ENCODE measurements at places on chromosomes 12 and 14.

- DNase-seq = no peak
These were observed 190.8 kb downstream of the TTC7B start for GRCh38 chr14:90625445-90625844.

DNA sequence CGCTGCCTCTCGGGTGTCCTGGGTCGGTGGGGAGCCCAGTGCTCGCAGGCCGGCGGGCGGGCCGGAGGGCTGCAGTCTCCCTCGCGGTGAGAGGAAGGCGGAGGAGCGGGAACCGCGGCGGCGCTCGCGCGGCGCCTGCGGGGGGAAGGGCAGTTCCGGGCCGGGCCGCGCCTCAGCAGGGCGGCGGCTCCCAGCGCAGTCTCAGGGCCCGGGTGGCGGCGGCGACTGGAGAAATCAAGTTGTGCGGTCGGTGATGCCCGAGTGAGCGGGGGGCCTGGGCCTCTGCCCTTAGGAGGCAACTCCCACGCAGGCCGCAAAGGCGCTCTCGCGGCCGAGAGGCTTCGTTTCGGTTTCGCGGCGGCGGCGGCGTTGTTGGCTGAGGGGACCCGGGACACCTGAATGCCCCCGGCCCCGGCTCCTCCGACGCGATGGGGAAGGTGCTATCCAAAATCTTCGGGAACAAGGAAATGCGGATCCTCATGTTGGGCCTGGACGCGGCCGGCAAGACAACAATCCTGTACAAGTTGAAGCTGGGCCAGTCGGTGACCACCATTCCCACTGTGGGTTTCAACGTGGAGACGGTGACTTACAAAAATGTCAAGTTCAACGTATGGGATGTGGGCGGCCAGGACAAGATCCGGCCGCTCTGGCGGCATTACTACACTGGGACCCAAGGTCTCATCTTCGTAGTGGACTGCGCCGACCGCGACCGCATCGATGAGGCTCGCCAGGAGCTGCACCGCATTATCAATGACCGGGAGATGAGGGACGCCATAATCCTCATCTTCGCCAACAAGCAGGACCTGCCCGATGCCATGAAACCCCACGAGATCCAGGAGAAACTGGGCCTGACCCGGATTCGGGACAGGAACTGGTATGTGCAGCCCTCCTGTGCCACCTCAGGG lies 679 bp downstream of the ARF6 start:
- DNase-seq = peak; percentile 57

- peak; percentile 67 for DNase-seq
These were observed 539 bp upstream of the HMGA2 start for GRCh38 chr12:65823513-65824375.

DNA sequence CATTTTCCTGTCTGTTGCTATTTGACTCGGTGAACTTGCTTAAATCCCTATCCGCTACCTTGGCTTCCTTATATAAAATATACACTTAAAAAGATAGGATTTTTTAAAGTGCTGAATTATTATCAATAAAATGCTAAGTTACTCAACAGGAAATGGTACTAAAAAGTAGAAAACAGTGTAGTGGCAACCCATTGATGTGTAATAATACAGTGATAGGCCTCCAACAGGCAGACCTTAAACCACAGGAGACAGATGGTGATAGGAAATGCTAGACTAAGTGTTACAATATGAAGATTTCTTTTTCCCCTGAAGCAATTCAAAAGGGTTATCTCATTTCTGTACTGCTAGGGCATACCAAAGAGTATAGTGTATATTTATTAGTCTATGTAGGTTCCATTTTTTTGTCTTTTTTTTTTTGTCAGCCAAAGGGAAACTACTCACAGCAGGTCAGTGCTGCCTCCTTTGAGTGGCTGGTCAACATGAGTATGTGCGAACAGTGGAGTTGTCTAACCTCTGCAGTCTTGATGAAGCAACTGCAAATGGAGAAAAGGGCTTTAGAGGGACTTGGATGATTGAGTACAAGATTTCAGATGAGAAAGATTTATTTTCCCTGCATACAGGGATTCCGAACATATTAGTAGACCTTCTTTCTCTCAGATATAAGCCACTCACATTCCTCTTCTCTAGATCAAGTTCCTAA lies 183.8 kb downstream of the ACSS3 start:
- peak; percentile 46 for DNase-seq

DNA sequence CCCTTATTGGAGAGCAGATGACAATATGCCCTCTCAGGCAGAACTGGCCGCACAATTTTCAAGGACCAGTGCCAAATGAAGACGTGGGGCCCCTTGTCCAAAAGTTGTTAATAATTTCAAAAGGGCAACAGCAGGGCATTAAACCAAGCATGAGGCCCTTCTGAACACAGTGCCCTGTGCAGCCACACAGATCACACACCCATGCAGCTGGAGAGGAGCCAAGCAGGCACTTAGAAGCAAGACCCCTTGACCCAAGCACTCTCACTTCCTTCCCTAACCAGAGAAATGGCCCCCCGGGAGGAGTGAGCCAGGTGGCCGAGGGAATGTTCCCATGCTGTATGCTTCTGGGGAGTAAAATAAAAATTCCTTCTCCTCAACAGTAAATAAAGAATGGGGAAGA lies 114.0 kb upstream of the TMPO start:
- DNase-seq = peak; percentile 41

GRCh38 chr12:112353393-112353792 lies 28.8 kb downstream of the HECTD4 start:
- DNase-seq = no peak

- peak; percentile 80 for DNase-seq
These were observed 24.8 kb downstream of the CLECL1 start for GRCh38 chr12:9707864-9708808.

- DNase-seq = no peak
These were observed 460.5 kb downstream of the TMEM121 start for GRCh38 chr14:105986894-105987284.

DNA sequence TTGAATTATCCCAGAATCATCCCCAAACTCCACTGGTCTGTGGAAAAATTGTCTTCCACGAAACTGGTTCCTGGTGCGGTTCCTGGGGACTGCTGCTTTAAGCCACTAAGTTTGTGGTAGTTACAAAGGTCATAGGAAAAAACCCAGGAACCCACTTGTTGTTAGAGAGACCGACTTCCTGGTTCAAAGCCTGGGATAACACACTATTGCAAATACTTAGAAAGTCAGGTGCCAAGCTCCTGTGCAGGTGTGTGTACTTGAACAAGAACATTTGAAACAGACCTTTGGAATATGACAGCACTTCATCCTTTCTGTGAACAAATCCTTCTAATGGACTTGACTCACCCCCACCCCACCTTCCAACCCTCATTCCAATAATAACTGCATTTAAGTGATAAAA lies 519.6 kb downstream of the GLT1D1 start:
- no peak for DNase-seq

GRCh38 chr12:15620741-15621539 lies 168.2 kb downstream of the EPS8 start:
- peak; percentile 61 for DNase-seq

DNA sequence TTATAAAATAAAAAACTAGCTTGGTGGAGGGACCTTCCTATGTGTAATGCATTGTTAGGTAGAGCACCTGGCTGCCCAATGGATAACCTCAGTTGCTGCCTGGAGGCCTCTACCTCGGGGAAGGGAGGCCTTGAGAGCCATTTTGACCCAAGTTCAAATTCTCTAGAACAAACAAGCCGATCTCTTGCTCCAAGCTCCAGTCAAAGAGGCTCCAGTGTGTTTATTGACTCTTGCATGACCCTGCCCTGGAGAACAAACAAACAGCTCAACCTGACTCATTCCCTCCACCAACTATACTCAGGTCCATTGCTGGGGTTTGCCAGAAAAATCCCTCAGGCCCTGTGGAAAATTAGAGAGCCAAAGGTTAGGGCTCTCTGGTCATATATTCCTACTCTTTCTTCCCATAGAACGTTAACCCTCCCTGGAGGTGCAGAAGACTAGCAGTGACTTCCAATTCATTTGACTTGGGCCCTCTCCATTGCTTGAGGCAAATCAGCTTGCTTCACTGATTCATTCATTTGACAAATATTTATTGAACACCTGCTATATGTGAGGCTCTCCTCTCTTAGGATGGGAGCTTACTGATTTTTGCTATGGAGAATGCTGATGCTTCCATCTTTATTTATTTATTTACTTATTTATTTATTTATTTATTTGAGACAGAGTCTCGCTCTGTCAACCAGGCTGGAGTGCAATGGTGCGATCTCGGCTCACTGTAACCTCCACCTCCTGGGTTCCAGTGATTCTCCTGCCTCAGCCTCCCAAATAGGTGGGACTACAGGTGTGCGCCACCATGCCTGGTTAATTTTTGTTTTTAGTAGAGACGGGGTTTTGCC lies 73.7 kb upstream of the CISTR start:
- peak; percentile 21 for DNase-seq

- peak; percentile 62 for DNase-seq
These were observed 47.7 kb downstream of the ELK3 start for GRCh38 chr12:96241846-96242256.

DNA sequence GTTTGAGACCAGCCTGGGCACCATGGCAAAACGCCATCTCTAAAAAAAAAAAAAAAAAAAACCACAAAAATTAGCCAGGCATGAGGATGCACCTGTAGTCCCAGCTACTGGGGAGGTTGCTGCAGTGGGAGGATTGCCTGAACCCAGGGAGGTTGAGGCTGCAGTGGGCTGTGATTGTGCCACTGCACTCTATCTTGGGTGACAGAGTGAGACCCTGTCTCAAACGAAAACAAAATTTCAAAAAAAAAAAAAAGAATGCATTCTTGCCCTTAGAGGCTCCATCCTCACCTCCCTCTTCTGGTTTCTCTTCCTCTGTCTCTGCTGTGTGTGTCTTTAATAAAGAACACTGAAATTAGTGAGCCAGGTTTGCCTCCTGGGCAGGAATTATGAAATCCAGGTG lies 107.8 kb downstream of the VCPKMT start:
- DNase-seq = no peak
